ENCODE measurements at places on chromosomes 2 and 18.

GRCh38 chr2:237797253-237797652 is 1.3 kb upstream of the RBM44 start:
- no peak for DNase-seq

DNA sequence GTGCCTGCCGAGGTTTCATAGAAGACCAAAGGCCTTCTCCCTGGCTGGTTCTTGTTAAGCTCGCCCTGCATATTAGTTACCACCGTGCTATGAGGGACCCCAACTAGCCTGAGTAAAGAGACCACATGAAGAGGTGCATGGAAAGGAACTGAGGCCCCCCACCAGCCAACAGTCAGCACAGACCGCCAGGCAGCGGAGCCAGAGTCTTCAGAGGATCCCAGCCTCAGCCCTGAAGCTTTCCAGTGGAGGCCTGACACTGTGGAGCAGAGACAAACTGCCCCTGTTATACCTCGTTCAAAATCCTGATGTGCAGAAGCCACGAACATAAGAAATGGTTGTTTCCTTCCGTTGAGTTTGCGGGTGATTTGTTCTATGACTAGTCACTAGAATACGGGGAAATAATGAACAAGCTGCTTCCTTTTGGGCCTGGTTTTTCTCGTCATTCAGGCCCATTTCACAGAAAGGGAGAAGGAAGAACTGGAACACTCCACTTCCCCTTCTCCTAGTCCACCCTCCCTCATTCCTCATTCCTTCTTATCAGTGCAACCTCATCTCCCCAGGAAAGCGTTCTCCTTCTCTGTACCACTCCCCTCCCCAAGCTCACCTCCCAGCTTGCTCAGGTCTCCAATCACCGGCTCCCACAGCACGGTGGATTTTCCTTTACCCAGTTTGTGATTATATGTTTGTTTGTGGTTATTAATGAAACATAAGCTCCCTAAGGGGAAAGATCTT is 3.0 kb upstream of the GLI2 start:
- no peak for DNase-seq

DNA sequence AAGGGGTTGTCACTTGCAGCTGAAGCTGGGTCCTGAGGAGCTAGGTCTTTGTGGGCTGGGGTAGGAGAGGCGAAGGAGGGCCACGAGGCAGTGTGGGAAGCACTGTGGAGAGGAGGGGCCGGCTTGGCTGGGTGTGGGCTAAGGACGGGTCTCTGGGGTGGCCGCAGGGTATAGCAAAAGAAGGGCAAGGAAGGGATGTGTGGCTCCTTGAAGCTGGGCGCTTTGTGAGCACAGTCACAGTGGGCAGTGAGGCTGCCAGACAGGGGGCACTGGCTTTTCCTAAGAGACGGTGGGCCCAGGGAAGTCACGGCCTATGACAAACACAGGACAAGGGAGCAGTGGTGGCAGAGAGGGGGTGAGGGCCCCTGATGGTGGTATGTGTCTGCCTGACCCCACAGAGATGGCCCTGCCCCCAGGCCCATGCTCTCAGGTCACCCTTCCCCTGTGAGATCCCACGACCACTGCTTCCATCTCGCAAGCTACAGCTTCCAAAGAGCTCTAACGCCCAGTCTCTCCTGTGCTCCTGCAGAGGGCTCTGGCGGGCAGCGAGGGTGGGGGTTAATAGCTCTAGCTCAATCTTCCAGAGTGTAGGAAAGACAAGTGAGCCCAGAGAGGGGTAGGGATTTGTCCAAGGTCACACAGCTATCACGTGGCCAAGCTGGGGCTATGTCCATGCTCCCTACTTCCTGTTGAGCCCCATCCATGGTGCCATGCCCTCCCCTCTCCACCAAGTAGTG is 32.4 kb downstream of the KCNK3 start:
- no peak for DNase-seq

- no peak for DNase-seq
Observed at GRCh38 chr2:200051611-200051945, 96.2 kb downstream of the MAIP1 start.

GRCh38 chr18:76626991-76627390 is 131.9 kb upstream of the ZNF516 start:
- no peak for DNase-seq

DNA sequence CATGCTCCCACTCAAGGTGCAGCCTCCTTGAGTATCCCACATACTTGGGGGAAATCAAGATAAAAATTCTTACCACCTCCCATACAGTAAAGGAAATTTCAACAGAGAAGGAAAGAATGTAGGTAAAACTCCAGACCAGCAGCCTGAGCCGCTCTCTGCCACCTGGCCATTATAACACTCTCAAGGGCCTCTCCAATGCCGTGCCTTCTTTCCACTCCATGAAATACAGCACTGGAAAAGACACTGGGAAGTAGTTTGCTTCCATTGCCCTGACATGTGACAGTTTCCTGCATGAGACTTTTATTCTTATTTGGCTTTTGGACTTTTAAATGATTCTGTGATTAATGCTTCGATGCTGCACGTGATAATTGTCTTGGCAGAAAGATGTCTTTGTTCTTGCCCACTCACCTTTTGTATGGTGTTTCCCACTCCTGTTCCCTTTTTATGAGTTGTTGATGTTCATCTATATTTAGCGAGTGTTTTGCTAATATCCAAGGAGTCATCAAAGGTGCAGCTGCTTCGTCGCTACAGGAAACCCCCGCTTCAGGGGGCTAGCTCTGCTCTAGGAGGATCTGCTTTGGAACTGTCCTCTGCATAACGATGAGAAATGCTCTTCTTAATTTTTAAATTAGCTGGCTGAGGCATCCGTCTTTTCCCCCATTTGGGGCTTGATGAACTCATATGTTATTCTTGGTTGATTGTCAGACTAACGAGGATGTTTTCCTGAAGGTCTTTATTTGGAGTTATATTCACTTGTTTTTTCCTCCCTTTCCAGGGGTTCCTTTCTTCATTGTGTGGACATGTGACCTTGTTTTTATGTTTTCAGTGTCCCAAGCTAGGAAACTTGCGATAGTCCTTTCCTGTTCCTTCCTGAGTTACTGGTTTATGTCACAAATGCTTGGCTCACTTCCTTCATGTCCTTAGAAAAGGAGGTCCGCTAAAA is 179.4 kb downstream of the TXNL1 start:
- DNase-seq = no peak

- no peak for DNase-seq
Observed at GRCh38 chr18:28091197-28091596, 85.7 kb downstream of the CDH2 start.

DNA sequence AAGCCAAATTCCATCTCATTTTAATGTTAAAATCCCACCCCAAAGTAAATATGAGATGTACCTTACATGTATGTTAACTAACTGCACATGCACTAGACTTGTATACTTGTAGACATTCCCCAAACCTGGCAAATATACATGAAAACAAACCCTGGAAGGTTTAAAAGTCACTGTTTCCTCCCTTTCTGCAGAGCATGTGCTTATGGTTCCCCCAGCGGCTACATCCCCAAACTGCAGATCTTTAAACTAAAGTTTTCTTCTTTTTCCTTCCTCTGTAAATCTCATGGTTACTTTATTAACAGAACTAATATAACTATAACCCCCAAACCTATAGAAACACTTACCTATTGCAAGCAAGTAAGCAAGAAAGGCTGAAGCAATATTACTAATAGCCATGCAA is 731.5 kb downstream of the LRP1B start:
- no peak for DNase-seq

GRCh38 chr2:237702441-237703391 is 75.3 kb downstream of the LRRFIP1 start:
- DNase-seq = no peak

- no peak for DNase-seq
Observed at GRCh38 chr2:130806370-130806769, 30.3 kb upstream of the ARHGEF4 start.

DNA sequence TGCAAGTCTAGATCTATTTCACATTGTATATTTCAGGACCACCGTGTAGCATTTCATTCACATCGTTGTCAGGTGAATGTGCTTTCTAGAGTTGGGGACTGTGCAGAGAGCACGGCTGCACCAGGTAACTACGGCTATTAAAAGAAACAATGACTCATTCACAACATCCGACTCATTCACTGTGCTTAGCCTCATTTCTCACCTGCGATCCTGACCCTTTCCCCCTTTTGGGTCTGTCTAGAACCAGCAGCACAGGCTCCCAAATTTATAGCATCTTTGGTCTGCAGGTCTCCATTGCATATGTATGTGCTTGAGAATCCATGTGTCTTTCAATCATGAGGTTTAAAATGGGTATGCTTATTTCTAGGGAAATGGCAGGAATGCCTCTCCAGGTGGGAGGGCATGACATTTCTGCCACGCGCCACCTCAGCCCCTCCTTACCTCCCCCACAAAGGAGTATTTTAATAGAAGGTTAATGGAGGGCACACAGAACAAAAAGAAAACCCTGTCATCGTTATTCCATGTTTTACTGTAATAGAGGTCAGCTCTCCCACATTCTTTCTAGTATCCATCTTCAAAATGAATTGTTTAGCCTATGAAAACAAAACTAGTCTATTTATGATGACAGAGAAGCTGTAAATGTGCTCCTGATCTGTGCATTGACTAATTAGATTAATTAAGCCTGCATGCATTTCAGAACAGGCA is 246.7 kb upstream of the EPHA4 start:
- DNase-seq = no peak

DNA sequence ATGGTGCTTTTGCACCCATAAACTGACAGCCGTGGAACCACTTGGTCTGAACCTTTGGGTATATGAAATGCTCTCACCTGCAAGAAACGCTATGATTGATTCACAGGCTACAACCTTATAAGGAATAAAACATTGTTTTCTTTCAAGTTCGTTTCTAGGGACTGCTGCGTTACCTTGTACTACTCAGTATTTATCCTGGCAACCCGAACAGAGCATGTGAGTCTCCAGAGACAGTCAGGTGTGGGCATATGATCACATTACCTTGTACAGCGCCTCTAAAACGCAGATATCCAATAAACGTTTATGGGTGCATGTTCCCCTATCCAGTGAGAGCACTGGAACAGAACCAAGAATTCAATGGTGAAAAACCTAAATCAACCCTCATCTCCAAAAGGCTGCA is 1.7 kb downstream of the CCBE1 start:
- no peak for DNase-seq

GRCh38 chr2:85986121-85986520 is 97.3 kb upstream of the ST3GAL5 start:
- DNase-seq = no peak

GRCh38 chr18:77132369-77133050 is at the start of gene MBP:
MBP (minus strand) TSS chr18:77132783; CDS start chr18:77105261, 27,522 bp downstream.
- no peak for DNase-seq

DNA sequence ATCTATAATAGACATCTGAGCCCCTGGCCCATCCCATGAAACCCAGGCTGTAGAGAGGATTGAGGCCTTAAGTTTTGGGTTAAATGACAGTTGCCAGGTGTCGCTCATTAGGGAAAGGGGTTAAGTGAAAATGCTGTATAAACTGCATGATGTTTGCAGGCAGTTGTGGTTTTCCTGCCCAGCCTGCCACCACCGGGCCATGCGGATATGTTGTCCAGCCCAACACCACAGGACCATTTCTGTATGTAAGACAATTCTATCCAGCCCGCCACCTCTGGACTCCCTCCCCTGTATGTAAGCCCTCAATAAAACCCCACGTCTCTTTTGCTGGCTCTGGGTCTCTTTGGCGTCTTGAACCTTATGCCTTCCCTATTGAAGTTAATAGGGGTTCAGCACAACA is 110.7 kb downstream of the XRCC5 start:
- DNase-seq = no peak

DNA sequence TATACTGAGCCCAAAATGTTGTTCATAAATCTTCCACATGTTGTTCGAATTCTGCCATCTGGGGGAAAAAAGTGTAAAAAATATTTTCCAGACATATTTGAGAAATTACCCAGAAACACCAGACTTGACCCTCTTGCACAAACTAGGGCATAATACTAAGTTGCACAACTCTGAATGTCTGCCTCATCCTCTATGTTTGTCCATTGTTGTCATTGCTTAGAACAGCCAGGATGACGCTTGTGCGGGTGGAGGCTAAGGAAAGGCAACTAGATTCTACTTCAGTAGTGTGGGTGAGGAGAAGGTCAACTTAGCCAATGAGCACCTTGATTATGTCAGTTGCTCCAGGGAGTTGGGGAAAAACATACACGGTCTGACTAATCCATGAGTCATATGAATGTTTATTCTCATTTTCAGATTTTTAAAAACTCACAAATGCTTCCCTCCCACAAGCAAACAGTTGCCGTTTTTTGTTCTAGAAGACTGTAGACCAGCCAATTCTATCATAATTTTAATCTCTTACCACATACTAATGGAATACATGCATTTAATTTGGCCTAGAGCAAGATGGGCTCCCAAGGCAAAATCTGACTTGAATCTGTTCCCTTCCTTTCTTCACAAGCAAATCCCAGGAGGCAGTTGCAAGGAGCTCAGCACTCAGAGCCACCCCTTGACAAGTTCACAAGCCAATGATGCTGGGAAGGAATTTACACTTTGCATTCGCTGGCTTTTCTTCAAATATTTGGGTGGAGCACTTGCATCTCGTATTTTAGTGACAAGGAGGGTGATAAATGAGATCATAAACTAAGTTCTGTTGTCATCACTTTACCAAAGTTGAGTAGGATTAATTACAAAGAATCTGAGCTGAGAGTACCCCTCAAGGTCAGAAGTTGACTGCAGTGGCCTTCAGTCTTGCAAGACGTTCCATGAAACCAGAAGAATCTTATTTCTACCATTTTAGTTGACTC is 163.2 kb upstream of the TWIST2 start:
- DNase-seq = peak; percentile 96

DNA sequence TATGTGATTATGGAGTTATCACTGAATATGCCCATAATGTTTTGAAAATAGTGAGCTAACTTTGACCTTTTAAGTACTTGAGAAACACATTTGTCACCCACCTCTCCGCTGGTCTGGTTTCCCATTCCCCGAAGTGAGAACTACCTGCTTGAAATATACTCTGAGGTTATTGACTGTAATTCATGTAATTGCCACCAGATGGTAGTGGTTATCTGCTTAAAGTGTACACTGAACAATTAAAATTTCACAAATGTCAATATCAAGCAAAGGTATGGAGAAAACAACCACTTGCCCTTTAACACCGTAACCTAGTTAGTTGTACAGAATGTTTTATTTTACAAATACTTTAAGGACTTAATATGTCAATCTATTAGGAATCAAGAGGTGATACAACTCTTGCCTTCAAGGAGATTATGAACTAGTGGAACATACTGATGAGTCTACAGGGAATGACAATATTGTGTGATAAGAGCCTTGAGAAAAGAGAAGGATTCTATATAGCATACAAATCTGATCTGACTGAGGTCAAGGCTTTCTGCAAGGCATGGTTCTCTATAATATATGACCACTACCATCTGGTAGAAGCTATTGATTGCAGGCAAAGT is 316.8 kb upstream of the KCNH7 start:
- peak; percentile 15 for DNase-seq

DNA sequence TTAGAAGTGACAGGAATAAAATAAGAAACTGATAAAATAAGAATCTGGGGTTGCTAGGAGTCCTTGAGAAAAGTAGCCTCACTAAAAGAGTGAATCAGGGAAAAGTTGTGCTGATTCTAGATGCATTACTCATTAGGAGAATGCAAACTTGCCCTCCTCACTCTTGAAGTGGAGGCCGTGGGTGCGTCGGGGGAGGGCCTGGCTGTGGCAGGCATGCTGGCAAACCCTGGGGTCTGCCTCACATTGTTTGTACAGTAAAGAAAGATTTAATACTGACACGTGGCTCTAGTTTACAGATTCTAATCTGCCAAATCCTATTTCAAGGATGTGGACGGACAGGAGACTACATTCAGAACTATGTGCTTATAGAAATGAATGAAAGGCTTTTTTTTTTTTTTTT is 41.9 kb downstream of the TANC1 start:
- peak; percentile 42 for DNase-seq

- DNase-seq = no peak
Observed at GRCh38 chr18:58534535-58535301, 94.2 kb downstream of the ALPK2 start.

GRCh38 chr18:26293982-26294381 is 67.7 kb downstream of the TAF4B start:
- no peak for DNase-seq
